ENCODE measurements at places on chromosomes 1 and 21.

DNA sequence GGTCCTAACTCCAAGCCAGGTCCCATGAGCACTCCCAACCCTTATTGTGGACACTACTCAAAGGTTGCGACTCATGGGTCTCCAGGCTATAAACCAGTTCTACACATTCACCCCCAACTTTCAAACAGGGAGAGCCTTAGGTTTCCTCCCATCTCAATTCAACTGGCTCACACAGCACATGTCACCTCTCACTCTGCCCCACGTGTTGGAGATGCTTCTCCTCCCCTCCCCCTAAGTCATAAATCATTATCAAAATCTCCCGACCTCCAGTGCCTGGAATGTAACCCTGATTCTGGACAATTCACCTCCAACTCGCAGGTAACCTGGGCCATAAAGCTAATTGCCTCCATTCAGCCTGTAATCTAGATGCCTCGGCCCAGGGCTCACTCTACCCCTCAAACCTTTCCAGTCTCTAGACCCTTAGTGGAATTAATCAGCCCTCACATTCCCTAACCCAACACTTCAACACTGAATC, 595 bp downstream of the AK2 start:
- peak; percentile 47 for DNase-seq

GRCh38 chr1:119682141-119682540, 29.6 kb upstream of the PHGDH start:
- DNase-seq: no peak

DNA sequence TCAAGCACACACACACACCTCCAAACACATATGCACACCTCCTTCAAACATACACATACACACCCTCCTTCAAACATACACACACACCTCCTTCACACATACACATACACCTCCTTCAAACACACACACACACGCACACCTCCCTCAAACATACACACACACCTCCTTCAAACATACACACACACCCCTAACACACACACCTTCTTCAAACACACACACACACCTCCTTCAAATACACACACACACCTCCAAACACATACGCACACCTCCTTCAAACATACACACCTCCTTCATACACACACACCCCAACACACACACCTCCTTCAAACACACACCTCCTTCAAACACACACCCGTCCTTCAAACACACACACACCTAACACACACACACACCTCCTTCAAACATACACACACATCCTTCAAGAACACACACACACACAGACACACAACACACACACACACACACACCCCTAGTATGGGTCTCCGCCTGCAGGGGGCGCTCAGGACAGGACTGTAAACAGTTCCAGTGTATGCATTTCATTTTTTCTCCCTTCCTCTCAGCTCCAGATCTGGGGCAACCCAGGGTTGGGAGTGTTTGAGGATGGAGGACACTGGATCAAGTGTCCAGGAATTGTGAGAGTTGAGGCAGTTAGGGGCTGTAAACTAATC, 12.1 kb downstream of the LGR6 start:
- DNase-seq: no peak

DNA sequence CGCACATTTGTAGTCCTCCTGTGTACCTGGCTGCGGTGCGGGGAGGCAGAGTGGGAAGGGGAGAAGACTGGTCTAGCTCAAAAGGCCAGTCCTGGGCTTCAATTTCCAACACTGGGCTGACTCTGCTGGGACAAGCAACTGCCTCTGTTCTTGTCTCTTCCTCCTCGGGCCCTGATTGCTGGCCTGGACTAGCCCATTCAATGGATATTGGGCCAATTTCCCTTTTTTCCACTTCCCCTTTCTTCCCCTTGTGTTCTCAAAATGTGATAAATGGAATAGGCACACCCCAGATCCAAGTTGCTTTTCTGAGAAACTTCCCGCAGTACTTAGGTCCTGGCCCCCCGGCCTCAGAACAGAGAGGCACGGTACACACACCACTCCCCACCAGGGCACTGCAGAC, 48.2 kb downstream of the SPSB1 start:
- no peak for DNase-seq

DNA sequence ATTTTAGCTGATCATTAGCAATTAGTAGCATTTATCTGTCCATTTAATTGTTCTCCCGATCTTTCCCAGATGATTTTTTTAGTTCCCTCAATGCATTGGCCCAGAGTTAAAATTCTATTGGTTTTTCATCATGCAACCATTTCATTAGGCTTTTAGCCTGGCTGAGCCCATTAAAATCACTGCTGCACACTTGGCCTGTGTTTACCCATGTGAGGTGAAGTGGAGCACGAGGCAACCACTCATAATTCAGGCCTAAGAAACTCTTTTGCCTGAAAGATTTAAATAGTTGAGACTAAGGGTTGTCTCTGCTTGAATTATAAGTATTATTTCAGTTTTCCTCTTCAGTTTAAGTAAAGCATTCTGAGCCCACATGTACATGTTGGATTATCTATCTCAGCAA, 889.0 kb upstream of the ADGRL4 start:
- DNase-seq: no peak

DNA sequence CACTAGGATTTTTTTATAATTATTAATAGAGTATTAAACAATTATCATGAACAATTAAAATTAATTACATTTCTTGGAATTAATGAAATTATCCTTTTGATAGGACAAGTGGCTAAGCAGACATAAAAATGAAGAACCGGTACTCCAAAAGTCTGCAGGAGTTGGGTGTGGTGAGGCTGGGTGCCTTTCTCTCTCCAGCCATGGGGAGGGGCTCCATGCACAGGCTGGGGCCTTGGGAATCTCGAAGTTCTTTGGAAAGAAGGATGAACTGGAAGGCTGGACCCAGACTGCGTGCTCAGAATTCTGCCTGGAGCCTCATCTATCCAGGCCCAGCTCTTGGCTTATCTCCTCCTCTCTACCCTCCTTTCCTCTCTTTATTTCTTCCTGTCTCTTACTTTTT, 94.1 kb downstream of the ACTL8 start:
- no peak for DNase-seq
